Stimulated activated naive CD8-positive, alpha-beta T cell treated with anti-CD3 and anti-CD28 coated beads, Interleukin-15, amount 100 ng/mL, for 72 hours (primary cell): ENCODE measurements at places on chromosomes 13 and 19.

GRCh38 chr19:12886651-12886968 is 391 bp downstream of the KLF1 start:
- DNase-seq: no peak

- DNase-seq: peak; percentile 49
Measured at GRCh38 chr19:10551698-10552301, 8.1 kb downstream of the ATG4D start.

DNA sequence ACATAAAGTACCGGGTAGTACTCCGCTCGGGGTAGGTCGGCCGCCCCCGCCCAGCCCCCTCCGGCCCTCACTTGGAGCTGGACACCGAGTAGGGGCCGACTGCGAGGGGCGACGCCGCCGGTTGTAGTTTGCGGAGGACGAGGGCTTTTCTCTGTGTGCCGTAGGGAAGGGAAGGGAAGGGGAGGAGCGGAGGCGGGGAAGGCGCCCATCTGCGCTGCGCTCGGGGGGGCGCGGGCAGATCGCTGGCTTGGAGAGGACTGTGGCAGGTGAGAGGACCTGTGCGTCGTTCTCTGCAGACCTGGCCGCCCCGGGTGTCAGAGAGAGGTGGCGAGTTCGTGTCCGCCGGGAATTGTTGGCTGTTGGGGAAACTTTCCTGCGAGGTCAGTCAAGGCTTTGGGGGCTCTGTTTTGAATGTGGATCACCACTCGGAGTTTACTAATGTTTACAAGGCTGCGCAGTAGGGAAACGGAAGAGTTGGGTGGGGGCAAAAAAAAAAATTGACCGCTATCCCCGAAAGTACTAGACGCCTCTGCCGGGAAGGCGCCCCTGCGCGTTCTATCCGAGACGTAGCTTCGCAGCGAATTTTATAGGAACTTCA is 1.4 kb downstream of the ING1 start:
- DNase-seq: peak; percentile 60

GRCh38 chr13:113539822-113540221 is 44.7 kb upstream of the TFDP1 start:
- no peak for DNase-seq

DNA sequence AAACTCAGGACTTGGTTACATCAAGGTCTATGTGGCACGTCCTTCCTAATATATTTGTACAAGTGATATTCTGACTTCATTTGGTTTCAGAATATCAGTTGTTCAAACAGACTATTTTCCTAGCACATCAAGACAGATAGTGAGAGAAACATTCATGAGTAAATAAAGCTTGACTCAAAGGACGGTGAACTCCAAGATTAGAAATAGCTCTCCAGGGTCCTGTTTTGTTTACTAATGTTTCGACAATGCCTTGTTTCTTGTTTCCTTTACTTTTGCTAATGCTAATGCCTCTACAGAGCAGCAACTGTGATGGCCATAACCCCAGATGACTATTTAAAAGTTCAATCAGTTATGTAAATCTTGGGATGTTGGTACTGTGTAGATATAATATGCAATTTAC is 313.9 kb downstream of the KLF12 start:
- DNase-seq: no peak

DNA sequence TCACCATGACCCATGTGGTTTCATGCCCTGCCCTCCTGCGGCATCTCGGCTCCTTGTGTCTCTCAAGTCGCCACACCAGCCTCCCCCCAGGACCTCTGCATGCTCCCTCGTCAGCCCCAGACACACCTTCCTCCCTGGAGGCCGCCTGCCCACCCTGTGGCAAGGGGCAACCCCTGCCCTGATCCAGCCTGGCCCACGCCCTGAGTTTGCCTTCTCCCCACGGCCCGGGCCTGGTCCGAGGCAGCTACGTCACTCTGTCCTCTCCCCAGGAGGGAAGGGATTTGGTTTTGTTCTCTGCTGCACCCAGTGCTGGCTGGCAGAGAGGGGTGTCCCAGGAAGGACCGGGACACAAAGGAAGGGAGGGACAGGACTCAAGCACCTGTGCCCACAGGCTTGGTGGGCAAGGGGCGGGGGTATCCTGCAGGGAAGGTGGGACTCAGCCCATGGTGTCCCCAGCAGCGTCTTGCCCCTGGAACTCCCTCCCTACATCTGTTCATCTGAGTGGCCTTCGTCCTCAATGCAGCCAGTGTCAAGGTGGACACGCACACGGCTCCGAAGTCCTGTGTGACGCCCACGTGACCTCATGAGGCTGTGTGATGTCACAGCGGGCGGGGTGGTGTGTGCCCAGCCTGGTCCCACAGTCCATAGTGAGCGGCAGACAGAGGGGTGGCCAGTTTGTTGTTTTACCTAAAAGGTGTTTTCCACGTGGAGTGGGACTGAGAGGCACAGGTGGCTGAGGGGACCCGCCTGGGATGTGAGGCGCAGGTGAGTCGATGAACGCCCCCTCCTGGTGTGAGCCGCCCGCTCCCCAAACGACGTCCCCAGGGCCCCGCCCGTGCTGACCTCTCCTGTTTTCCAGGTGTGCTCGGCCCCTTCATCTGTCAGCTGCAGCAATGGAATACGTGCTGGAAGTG is at the start of gene TEX29:
Gene TEX29, plus strand, starts transcription at position 645 of the 914 bp plus-strand sequence. Its CDS starts 249 bp downstream, at position 894.
- no peak for DNase-seq

DNA sequence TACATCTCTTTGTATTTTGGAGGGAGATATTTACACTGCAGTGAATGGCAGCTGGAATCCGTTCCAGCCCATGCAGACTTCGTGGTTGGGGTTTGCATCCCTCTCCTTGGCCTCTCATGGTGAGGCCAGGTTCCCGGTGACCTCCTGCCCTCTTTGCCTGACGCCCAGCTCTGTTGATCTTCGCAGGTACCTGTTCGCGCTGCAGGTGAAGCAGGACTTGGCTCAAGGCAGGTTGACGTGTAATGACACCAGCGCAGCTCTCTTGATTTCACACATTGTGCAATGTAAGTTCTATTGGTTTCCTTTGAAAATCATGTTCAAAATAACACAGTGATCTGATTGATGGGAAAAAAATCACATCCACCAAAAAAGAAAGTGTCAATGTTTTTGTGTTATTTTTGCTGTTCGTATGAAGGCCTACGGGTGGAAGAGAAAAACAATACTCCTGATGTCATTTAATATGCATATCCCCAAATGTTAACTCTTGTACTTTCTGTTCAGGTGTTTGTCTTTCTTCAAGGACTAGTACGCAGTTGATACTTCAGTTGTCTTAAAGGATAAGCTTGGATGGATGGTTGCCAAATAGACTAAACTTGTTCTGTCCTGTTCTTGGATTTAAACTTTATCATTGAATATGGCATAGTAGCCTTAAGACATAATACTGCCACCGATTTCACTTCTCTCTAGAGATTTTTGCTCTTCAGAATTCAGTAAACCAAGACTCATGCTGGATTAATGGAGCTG is 199.1 kb downstream of the STK24 start:
- no peak for DNase-seq

DNA sequence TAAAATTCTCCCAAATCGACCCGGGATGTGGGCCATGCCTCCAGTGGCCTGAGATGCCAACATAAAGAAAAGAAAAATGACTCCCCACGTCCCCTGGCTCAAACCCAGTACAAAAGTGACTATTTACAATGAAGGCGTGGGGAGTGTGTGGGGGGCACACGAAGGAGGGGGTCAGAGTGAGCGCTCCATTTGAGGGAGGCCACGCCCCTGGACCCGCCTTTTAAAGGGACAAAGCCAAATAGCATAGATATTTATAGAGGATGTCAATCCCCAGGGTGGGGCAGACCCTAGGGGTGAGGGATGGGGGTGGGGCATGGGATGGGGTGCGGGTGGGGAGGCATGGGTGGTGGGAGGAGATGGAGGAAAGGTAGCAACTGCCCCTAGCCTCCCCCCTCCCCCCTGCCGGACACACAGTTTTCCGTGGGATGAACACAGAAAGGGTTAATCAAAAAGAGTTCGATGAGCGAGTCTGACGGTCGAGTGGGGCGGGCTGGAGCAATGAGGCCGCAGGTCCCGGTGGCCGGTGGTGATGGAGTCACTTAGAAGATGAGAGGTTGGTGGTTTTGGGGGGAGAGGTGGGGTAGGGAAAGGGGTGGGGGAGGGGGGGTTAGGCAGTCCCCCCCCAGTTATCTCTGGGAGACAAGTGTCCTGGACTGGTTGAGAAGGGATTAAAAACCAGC is 20.1 kb upstream of the NANOS2 start:
- DNase-seq: no peak

DNA sequence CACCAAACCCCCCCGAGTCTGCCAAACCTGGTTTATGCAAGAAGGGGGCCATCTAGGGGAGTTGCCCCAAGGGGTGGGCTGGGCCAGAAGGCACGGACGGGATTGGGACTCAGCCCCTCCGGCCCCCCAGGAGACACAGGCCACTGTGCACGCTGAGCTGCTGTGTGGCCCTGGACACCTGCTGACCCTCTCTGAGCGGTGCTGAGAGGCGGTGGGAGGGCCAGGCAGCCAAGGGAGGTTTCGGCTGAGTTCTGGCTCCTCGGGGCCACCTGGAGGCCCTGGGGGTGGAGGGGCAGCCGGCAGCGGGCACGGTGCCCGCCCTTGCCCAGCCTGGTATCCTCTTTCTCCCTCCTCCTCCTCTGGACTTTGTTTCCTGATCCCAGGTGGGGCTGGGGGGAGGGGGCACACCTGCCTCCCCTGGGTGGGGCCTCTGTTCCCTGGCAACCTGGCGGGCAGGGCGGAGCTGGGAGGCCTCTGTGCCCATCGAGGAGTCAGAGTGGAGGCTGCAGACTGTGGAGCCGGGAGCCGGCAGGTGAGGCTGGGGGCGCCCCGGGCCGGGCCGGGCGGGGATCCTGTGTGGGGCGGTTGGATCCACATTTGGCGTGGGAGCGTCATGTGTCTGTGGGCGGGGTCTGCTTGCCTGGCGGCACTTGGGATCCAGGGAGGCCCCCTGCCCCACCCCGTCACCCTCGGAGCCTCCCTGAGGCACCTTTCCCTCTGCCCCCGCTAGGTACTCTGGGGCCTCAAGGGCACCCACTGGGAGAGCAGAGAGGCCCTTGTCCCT is at the start of gene MISP:
Gene MISP, plus strand, starts transcription at position 473 of the 784 bp plus-strand sequence. CDS start 5,835 bp downstream, outside the sequence.
- DNase-seq: no peak

DNA sequence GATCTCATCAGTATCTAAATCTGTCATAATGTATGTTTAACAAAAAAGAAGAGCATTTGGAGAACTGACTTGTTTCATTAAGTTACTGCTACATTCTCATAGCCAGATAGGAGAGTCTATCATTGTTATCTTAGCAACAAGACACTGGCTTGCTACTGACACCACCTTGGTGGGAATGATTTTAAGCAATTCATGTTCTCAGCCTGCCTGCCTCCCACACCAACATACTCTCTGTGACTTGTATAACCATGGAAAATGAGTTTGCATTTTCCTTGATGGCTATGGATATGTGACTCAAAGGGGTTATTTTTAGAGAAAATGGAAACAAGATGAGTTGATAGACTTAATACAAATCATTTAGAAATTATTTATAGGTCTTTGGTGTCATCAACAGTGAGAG is 1308.9 kb downstream of the OLFM4 start:
- no peak for DNase-seq

DNA sequence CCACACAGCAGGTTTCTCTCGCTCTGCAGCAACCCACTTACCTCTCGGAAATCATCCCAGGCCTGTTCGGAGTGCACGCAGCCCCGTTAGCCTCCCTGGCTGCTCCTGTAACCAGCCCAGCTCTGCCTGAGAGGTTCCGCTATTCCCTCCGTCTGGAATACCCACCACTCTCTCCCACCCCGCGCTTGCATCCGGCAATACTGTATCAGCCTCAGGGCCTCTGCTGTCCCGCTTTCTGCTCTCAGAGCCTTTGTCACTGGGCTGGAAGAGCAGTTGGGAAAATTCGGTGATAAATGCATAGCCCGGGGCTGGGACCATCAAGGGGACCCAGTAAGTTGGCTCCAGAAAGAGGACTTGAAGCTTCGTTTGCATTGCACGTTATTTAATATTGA is 759 bp upstream of the TLE6 start:
- no peak for DNase-seq

DNA sequence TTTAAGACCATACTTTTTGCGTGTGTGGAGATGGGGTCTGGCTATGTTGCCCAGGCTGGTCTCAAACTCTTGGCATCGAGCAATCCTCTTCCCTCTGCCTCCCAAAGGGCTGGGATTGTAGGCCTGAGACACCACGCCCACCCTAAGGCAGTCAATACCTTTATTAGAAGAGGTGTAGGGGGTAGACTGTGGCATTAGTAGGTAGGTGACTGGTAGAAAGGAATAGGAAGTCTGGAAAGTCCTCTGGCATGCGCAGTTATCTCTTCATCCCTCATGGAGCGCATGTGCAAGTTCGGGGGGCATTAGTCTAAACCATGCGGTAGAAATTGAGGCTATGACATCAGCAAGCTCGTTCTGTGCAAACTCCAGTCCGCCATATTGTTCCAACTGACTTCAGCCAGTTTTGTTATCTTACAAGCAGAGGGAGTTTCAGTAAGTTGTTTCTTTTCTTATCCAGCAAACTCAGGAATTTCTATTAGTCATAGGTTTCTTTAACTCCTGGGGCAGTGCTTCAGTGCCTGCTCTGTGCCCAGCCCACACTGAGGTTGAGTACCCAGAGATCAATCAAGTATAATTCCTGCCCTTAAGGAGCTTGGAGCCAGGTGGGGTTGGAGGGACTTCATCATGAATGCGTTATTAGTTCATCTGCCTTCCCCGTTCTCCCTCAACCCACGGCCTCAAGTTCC is 7.3 kb upstream of the RANBP3 start:
- no peak for DNase-seq

- no peak for DNase-seq
Measured at GRCh38 chr19:6425732-6426620, 1.4 kb upstream of the KHSRP start.

- no peak for DNase-seq
Measured at GRCh38 chr13:97308735-97309429, 86.7 kb downstream of the MBNL2 start.

DNA sequence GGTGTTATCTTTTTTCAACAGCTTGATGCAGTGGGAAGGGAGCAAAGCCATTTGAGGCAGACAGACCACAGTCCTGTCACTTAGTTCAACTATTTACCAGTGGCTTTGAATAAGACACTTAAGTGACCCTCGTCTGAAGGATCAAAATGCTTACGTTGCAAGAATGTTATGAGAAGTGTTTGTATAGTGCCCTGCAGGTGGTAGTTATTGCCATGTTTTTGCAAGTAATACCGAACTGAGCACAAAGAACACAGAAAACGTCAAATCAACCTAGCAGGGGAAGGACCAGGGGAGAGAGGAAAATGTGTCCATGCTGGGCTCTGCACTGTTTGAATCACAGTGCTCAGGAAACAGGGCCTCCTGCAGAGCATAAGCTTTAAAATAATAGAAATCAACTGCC is 2.8 kb downstream of the SOHLH2 start:
- no peak for DNase-seq

- no peak for DNase-seq
Measured at GRCh38 chr13:108220041-108220440, 1.8 kb downstream of the ABHD13 start.

DNA sequence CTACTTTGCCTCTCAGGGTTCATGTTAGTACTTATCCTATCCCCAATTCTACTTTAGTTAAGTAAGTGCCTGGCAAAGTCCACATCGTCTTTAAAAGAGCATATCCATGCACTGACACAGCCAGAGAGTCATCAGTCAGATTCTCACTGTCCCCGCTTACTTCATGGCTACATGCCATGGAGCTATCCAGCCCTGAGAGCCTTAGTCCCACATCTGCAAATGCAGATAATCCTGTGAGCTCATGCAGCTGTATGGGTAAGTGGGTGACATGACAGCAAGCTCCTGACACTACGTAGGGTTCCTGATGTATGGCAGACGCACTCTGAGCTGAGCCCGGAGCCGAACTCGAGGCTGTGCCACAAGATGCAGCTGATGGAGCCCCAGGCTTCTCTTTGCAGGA is 661.5 kb downstream of the LIG4 start:
- no peak for DNase-seq
